ENCODE measurements at places on chromosomes 4 and X. TPM values are rescaled to one million over a fixed set of nuclear protein-coding genes. Genes with fewer than 3 reads are reported as not detected.

DNA sequence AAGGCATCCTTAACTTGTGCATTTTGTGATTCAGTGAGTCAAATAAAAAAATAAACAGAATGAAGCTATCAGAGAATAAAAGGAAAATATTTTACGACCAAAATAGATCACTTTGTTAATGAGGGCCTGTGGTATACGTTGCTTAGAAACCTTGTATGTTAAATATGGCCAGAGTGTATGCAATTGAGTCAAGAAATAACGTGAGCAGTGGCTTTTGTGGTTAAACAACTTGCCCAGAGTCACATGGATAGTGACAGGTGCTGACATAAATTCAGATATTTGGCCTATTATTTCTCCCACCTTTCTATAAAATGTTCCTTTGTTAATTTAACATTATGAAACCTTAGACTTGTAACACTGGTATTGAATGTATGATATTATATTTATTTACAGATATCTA is 393.4 kb downstream of the PABPC4L start:
- DNase-seq, result no peak

DNA sequence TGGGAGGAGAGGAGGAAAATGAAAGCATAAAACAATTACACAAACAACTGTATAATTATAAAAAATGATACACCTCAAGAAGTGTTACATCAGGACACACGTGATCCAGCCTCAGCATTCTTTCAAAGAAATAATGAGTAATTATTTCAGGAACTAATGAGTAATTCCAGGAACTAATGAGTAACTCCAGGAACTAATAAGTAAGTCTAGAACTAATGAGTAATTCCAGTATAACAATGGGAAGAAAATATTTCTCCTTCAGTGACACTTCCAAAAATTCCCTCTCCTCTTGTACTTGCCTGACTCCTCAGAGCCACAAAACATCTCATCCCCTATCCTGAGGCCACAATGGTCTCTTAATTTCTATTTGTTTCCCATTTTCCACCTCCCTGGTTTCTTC is 63.5 kb upstream of the COL25A1 start:
- no peak for DNase-seq

DNA sequence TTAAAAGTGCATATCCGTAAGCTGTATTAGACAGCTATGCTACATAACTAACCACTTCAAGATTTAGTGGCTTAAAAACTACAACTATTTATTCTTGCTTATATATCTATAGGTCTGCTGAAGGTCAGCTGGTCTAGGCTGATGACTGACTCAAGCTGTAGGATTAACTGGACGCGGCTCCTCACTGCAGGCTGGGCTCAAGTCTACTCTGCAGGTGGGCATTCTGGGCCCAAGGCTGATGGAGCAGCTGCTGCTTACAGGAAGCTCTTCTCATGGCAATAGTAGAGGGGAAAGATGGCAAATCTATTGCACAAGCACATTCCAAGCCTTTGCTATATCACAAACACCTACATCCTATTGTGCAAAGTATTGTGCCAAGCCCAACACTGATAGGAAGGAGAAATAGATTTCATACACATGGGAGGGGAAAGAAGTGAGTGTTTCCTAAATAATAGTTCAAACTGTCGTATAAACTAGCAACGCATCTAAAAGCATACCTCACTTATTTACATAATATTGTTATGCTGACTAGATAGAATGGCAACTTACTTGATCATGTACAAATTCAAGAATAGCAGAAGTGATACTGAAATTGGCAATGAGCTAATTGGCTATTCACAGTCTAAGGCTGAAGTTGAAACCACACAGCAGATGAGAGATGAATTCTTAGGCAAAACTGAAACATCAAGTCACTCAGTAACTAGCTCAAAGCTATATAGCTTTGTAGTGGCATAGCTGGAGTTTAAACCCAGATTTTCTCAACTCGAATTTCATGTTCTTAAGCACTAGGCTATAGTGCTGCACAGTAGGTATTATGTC is 263.8 kb downstream of the NKX6-1 start:
- DNase-seq, result no peak

- DNase-seq, result no peak
Observed at GRCh38 chr4:39497909-39498726, 29.1 kb downstream of the UGDH start.

GRCh38 chr4:121758925-121759568 is 5.9 kb downstream of the SMIM43 start:
- no peak for DNase-seq

- DNase-seq, result no peak
Observed at GRCh38 chrX:103586314-103586646, 965 bp downstream of the TCEAL4 start.

- DNase-seq, result no peak
Observed at GRCh38 chr4:106677213-106677612, 308.6 kb upstream of the GIMD1 start.

DNA sequence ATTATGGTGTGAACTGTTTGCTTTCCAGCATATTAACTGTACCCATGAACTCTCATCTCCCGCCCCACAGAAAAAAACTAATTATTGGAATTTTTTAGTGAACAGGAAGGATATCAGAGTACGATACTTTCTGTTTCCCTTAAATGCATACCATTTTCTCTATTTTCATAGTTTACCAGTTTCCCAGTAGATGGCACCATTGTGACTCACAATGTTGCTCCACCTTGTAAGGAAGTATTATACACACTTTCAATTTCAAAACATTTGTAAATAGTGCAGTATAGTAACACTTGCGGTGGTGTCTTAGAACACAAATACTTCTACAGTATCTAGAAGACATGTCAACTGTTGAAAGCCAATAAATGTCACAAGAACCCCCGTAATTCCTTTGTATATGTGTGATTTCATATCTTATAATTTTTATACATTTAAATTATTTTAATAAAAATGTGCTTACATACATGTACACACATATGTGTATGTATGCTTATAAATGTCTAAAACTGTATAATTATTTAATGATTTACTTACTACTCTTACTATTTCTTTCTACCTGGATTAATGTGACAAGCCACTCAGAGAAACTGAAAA is 167.3 kb downstream of the SLIT2 start:
- peak; percentile 40 for DNase-seq

GRCh38 chr4:8916351-8916885 is 44.8 kb upstream of the HMX1 start:
- DNase-seq, result no peak

- no peak for DNase-seq
Observed at GRCh38 chr4:10084651-10085358, 31.8 kb downstream of the WDR1 start.

GRCh38 chr4:145154573-145154972 is 25.8 kb downstream of the OTUD4 start:
- peak; percentile 50 for DNase-seq

- peak; percentile 5 for DNase-seq
Observed at GRCh38 chr4:142030010-142030409, 393.6 kb downstream of the IL15 start.

- no peak for DNase-seq
Observed at GRCh38 chr4:169912996-169913395, 113.2 kb downstream of the MFAP3L start.

DNA sequence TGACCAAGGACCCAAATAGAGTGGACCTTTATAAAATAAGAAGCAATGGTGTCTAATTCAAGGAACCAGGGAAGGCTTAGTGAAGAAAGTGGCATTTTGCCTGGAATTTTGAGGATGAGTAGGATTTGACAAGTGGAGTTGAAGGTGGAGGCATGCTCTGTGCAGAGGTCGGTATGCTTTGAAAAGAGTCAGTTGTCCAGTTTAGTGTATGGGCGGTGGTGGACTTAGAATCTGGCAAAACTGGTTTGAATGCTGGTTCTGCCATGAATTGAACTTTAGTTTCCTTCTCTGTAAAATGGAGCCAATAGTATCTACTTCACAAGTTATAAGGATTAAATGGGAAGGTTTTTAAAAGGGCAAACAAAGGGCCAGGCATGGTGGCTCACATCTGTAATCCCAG is 29.7 kb downstream of the SEPTIN11 start:
- no peak for DNase-seq

- no peak for DNase-seq
Observed at GRCh38 chrX:148024425-148025148, 43.5 kb downstream of the FMR1NB start.

DNA sequence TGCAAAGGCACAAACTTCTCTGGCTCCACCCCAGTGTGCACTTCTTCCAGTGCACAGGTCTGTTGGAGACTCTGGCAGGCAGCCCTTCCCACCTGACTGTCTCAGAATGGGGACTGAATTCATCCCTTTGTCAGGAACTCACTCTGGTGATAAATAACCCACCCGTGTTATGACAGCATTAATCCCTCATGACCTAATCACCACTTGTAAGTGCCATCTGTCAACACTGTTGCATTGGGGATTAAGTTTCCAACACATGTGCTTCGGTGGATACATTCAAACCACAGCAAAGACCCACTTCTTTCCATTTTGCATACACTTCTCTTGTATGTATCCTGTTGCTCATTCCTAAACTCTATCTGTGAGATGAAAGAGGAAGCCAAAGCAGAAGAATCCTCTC is 1002.9 kb upstream of the IGFBP7 start:
- no peak for DNase-seq

DNA sequence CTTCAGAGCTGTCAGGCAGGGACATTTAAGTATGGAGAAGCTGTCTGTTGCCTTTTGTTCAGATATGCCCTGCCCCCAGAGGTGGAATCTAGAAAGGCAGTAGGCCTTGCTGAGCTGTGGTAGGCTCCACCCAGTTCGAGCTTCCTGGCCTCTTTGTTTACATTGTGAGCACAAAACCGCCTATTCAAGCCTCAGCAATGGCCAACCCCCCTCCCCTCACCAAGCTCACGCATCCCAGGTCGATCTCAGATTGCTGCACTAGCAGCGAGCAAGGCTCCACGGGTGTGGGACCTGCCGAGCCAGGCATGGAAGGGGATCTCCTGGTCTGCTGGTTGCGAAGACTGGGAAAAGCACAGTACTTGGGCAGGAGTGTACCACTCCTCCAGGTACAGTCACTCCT is 59.3 kb downstream of the ZNF674 start:
- DNase-seq, result peak; percentile 15

GRCh38 chr4:142846108-142846728 is at the start of gene INPP4B:
Gene INPP4B, minus strand, starts transcription at chr4:142846301.
- DNase-seq, result peak; percentile 72

GRCh38 chrX:27086237-27086636 is 376.9 kb downstream of the PPP4R3C start:
- peak; percentile 54 for DNase-seq

DNA sequence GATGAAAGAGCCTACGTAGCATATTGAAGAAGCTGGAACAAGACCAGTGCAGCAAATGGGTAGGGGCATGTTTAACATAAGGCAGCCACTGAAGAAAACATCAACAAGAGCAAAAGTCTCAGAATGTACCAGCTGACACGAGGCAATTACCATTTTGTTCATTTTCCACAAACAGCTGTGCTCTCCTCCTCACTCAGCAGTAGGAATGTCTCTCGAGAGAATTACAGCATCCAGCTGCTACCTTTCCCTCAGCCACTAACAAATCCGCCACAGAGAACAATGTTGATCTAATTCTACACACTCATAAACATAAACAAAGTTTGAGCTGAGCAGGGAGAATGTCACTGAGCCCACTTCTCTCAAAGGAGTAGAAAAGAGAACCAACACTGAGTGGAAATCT is 68.0 kb downstream of the OPHN1 start:
- DNase-seq, result no peak

- no peak for DNase-seq
Observed at GRCh38 chr4:77762531-77762930, 56.6 kb downstream of the CNOT6L start.

DNA sequence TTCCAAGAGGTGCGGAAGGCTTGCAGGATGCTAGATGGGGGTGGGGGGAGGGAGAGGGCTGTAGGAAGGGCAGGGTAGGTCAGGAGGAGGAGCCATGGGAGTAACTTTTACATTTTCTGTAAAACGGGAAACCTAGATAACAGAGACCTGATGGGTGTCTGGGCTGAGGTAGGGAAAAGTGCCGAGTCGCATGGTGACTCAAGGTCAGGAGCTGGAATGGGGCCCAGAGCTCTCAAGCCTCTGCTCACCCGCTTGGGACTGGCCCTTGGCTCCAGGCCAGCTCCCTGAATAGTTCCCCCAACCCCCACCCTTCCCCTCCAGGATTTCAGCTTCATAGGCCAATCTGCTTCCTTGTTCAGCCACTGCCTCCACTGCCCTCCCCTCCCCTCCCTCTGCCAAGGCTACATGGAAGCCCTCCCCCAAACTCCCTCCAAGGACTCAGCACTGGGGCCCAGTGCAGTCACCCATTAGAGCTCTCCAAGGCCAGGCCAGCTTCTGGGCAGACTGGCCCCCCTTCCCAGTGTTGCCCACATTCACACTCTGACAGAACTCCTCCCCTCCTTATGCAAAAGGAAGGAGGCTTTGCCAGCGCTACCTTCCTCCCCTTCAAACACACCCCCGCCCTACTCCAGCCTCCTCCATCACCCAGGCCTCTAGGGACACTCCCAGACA is 43.6 kb downstream of the TSC22D3 start:
- peak; percentile 36 for DNase-seq

- DNase-seq, result no peak
Observed at GRCh38 chr4:100049872-100050271, 99.8 kb upstream of the H2AZ1 start.

DNA sequence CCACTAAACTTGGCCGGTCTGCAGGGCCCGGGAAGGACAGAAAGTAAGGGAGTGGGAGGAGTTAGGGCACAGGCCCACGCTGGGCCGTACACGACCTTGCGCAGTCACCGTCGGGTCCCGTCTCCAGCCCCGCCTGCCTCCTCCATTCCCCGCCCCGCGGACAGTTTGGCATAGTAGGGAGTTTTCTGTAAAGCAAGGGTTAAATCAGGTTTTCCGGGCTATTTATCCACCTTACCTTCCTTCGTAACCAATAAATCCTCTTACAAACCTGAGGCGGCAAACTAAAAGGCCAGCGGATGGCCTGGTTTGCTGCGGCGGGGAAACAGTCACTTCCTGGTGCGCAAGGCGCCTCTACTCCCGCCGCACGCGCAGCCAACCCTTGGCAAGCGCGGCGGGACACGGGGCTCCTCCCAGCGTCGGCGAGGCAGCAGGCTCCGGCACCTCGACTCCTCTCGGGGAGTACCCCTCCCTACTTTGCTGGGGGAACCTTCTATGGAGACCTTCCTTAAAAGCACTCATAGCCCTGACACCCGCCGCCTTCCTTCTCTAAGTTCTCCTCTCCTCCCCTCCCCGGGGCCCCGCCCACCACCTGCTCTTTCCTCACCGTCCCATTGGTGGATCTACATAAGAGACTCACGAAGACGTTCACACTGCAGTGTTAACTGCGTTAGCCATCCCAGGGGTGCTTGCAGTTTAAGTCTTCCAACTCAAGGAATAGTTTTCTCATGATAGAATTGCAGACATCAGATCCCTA is at the start of gene TRMT2B:
Gene TRMT2B, minus strand, starts transcription at position 563 of the 754 bp plus-strand sequence. CDS start 9,822 bp downstream, outside the sequence.
- peak; percentile 77 for DNase-seq

The TLR10 gene
- not detected for total RNA-seq

The GPC4 gene
- 23.6 TPM for total RNA-seq

The GPRASP2 gene
- 44.0 TPM for total RNA-seq

The F8A2 gene
- total RNA-seq, result not detected

The PPARGC1A gene
- 1.7 TPM for total RNA-seq

The ZAR1 gene
- total RNA-seq, result not detected

The RRH gene
- not detected for total RNA-seq

The RGN gene
- total RNA-seq, result 0.92 TPM

The MAB21L2 gene
- total RNA-seq, result 38.3 TPM

The CCKAR gene
- not detected for total RNA-seq
